ENCODE measurements at places on chromosomes 16 and 17.

GRCh38 chr16:54538276-54538675, 251.7 kb upstream of the IRX3 start:
- DNase-seq: no peak

- no peak for DNase-seq
These were observed 69.0 kb downstream of the KCNJ12 start for GRCh38 chr17:21445091-21445650.

DNA sequence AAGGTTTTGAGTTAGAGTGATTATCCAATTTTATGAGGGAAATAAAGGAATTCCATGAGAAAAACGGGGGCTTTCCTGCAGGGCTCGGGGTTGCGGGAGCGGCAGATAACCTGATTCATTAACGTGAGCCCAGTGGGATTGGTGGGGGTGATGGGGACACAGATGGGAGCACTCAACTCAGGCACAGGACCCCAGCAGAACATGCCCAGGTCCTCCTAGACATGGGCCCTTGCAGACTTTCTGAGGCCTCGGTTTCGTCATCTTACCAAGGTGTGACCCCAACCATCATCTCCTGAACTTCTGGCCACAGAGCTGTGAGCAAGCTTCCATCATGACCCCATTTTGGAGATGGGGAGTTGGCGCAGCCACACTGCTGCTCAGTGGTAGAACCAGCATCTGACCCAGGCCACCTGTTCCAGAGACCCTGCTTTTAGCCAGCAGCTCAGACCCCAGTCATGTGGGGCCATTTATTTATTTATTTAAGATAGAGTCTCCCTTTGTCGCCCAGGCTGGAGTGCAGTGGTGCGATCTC, 22.3 kb downstream of the CARHSP1 start:
- DNase-seq: no peak

- no peak for DNase-seq
These were observed 363.4 kb downstream of the CDH13 start for GRCh38 chr16:82990155-82990554.

- DNase-seq: no peak
These were observed 6.2 kb upstream of the FLCN start for GRCh38 chr17:17243163-17243562.

DNA sequence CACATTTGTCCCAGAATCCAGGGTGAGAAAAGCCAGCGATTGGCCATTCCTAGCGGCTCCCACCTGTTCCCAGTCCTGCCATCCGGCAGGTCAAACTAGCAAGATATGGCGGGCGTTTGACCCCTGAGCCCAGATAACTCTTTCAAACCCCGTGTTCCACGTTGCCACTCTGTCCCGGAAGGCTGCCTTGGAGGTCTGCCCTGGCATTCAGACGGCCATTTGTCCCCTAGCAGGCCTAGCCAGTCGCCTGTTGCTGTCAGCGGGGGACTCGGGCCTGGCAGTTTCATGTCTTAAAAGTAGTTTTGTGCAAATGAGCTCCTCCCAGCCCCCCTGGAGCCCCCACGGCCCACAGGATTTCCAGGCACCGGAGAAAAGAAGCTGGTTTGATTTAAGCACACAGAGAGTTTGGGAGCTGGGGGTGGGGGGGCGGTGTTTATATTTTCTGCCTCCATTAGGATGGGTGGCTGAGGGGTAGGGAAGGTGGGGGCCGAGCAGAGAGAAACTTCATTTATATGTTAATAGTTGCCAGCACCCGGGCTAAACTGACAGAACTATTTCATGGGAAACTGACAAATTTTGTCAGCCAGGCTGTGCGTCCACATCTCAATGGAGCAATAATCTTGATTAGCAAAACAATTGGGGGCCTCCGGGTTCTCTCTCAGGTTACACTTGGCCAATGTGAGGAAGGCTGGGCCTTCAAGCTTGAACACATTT, 240.9 kb upstream of the SALL1 start:
- DNase-seq: no peak

- no peak for DNase-seq
These were observed 1503.0 kb upstream of the CDH8 start for GRCh38 chr16:63539276-63539675.

- no peak for DNase-seq
These were observed 36.1 kb upstream of the FASN start for GRCh38 chr17:82134101-82134500.

GRCh38 chr16:82583422-82583821, 43.3 kb upstream of the CDH13 start:
- no peak for DNase-seq

GRCh38 chr16:75169899-75170405, 21.6 kb downstream of the ZFP1 start:
- DNase-seq: no peak
